Smooth muscle cell of the umbilical artery (primary cell): ENCODE measurements at places on chromosomes 3 and 15. TPM values are rescaled to one million over a fixed set of nuclear protein-coding genes. Genes with fewer than 3 reads are reported as not detected.

The FBN1 gene
- total RNA-seq: 1,277 and 1,737 TPM in 2 replicates

The FSTL1 gene
- total RNA-seq: 2,093 and 2,453 TPM in 2 replicates

The FAH gene
- total RNA-seq: 26.4 and 30.8 TPM in 2 replicates

The HRH1 gene
- 17.5 and 28.3 TPM in 2 replicates for total RNA-seq

The LMCD1 gene
- 106 and 175 TPM in 2 replicates for total RNA-seq

The TM2D3 gene
- 30.1 and 42.5 TPM in 2 replicates for total RNA-seq

The INKA1 gene
- 3.4 and 3.9 TPM in 2 replicates for total RNA-seq

The WDR93 gene
- under 0.01 TPM in 1 of 2 replicates, not detected in the other for total RNA-seq

The LMAN1L gene
- total RNA-seq: not detected in 2 replicates

The PLAAT1 gene
- total RNA-seq: 0.23 and 1.8 TPM in 2 replicates

The C15orf39 gene
- total RNA-seq: 2.7 and 6.4 TPM in 2 replicates

The FMN1 gene
- under 0.01 and 0.88 TPM in 2 replicates for total RNA-seq

The DNAH12 gene
- 0.37 and 0.59 TPM in 2 replicates for total RNA-seq

The SLC28A1 gene
- not detected in 2 replicates for total RNA-seq

The CELF6 gene
- total RNA-seq: not detected in 2 replicates

The ACTRT3 gene
- total RNA-seq: 3.4 and 4.8 TPM in 2 replicates

The C2CD4A gene
- not detected in 2 replicates for total RNA-seq

The SLC28A2 gene
- total RNA-seq: not detected in 2 replicates

The C3orf80 gene
- total RNA-seq: 3.6 and 7.1 TPM in 2 replicates

The DENND4A gene
- 22.9 and 32.1 TPM in 2 replicates for total RNA-seq

The PFKFB4 gene
- 44.6 and 46.0 TPM in 2 replicates for total RNA-seq

The GP5 gene
- total RNA-seq: 0.14 and 0.59 TPM in 2 replicates

The ADAMTS17 gene
- 0.30 and 0.37 TPM in 2 replicates for total RNA-seq

The SLC22A14 gene
- total RNA-seq: 0.59 and 1.2 TPM in 2 replicates

The CERS3 gene
- not detected in 2 replicates for total RNA-seq
